ENCODE measurements at places on chromosomes 5 and 9. TPM values are rescaled to one million over a fixed set of nuclear protein-coding genes. Genes with fewer than 3 reads are reported as not detected.

- peak; percentile 5 for DNase-seq
Observed at GRCh38 chr9:90991953-90992352, 190.3 kb downstream of the SYK start.

DNA sequence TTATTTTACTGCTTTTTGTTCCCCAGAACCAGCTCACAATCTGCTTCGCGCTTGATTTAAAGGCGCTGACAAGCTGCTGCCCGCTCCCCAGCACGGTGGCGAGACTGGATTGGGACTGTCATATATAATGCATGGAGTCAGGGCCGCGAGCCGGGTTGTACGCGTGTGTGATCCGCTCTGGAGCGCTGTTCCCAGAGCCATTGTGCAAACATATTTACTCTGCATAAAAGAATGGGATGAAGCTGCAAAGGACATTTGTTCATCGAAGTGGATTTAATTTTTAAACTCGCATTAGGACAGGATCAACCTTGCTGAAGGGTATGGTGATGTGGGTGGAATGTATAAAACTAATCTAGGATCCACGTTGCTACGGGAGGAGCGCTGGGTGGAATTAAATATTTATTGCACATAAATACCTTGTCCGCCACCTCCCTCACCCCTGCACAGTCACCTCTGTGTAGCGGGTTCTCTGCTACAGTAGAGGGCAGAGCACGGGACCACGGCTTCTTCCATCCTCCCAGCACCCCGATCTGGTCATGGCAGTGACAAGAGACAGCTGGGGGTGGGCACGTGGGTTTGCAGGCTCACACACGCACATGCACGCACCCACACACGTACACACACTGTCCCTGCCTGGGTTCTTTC, 18.1 kb upstream of the FCN1 start:
- no peak for DNase-seq

GRCh38 chr9:113963696-113964494, 87.8 kb downstream of the ZNF618 start:
- DNase-seq: no peak

- no peak for DNase-seq
Observed at GRCh38 chr9:109536859-109537258, 38.8 kb upstream of the PTPN3 start.

GRCh38 chr5:107977550-107978071, 306.9 kb upstream of the EFNA5 start:
- DNase-seq: no peak

- DNase-seq: peak; percentile 12
Observed at GRCh38 chr9:111839387-111839786, 44.6 kb upstream of the SHOC1 start.

- no peak for DNase-seq
Observed at GRCh38 chr5:102313912-102314311, 17.8 kb upstream of the SLCO4C1 start.

DNA sequence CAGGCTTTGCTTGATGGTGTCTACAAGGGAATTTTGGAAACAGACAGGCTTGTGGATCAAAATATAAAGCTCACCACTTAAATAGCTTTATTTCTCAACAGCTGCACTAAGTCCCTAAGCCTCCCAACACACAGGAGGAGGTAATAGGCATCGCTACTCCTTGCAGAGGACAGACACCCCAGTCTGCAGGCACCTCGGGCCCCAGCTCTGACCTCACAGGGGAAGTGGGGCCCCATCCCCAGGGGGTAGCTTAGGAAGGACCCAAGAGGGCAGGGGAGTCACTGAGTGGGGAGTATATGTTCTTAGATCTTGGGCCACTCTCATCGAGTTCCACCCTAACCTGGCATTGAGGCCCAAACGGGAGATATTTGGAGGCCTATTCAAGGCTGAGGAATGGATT, 66.7 kb upstream of the XPA start:
- no peak for DNase-seq

DNA sequence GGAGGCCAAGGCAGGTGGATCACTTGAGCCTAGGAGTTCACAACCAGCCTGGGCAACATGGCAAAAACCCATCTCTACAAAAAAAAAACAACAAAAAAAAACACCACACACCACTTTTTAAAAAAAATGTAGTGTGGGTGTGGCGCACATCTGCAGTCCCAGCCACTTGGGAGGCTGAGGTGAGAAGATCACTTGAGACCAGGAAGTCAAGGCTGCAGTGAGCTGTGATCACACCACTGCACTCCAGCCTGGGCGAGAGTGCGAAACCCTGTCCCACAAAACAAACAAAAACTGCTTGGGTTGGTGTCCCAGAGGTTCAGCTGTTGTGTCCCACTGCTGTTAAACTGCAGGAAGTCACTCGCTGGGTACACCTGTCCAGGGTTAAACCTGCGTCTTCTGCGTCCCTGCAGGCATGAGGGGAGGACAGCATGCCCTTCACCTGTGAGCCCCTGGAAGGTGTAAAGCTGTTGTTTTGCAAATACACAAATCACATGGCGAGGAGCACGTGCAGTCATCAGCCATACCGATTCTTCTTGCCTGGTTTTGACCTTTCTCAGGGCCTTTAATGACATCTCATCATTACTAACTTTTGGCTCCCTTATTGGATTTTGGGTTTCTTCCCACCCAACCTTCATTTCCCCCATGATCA, 29.3 kb upstream of the CLPTM1L start:
- no peak for DNase-seq

GRCh38 chr9:127931092-127931881, 710 bp upstream of the PIP5KL1 start:
- peak; percentile 50 for DNase-seq

- no peak for DNase-seq
Observed at GRCh38 chr9:115401756-115402327, 283.9 kb upstream of the TNC start.

- DNase-seq: peak; percentile 49
Observed at GRCh38 chr5:73625944-73626811, at the start of gene ARHGEF28. ARHGEF28 (plus strand) TSS chr5:73626196; CDS start chr5:73684852, 58,656 bp downstream.

DNA sequence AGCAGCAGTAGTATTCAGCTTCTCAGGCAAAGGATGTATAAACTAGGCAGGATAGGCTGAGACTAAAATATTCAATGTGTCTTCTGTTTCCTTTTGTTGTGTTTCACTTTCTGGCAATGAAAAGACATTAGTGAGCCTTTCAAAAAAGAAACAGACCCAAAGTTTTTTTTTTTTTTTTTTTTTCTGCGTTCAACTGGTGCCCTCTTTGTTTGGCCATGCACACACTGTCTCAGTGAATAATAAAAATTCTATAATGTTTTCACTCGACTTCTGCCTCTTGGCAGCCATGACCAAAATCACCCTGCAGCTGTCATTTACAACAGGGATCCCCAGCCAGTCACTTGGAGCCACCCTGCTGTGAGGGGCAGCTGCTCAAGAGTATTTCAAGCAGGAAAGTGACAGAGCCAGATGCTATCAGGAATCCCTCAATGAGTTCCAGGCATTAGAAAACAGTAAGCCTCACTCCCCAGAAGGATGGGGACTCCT, 44.0 kb upstream of the MAN2A1 start:
- DNase-seq: no peak

DNA sequence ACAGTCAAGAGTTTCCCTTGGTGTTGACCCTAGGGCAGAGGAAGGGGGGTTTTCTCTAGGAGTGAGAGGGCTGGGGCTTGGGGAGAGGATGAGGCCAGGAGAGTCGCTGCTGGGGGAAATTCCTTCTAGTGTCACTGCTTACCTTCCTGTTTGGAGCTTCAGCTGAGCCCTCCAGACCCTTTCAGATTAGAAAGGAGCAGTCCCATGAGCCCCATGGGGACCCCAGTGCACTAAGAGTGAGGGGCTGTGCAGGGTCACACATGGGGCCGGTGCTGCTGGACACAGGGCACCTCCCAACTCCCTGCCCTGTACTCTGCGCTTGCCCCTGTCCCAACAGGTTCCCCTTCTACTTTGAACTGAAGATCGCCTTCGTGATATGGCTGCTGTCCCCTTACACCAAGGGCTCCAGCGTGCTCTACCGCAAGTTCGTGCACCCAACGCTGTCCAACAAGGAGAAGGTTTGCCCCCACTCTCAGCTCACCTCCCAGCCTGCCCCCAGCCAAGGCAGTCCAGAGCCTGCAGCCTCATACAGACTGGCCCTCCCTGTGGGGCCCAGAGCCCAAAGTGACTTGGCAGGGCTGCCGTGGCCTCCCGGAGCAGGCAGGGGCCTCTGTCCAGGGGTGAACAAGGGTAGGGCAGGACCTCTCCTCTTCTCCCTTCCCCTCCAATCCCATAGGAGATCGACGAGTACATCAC, 5.4 kb downstream of the REEP2 start:
- no peak for DNase-seq

DNA sequence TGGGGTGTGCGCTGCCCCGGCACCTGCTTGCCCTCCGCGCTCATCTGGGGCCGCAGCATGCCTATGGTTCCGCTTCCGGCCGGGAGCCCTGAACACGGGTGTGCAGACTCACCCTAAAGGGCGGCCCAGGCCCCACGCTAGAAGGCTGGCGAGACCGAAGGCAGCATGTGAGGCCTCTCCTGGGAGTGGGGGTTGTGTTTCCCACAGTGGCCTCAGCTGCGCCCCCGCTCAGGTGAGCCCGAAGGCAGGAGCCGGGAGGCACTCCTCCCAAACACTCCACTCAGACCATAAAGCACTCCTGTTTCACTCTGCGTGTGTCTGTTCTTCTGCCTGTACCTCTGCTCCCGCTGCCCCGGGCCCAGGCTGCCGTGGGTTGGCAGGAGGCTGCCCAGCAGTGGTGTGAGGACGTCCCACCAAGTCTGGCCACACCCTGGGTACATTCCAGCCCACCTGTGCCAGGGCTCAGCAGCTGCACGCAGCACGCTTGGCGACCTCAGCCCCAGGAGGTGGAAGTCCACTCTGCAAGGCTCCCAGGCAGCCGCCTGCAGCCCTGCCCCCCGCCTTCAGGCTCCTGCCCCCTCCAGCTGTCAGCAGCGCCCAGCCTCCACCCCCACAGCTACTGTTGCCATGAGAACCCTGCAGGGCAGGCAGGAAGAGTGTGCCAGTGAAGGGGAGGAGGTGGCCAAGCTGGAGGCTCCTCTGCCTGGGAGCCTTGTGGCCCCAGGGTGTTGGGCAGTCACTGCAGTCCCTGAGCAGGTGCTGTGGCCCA, 1.2 kb upstream of the AJM1 start:
- peak; percentile 73 for DNase-seq

GRCh38 chr9:116318468-116319374, 165.1 kb downstream of the PAPPA start:
- no peak for DNase-seq

DNA sequence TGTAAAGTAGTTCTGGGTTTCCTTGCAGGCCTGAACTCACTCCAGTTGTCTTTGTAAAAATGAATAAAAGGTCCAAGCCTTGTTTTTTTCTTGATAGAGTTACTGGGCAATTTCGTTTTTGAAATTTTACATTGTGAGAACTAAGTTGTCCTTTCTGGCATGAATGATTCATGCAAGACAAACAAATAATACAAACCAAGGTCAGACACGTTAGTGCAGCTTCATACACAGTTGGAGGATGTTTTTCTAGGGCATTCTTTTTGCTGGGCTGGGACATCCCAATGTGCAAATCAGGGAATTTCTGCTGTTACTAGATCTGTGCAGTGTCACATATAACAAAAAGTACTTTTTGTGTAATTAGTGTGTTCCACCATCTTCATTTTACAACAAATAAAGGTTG, 96.0 kb downstream of the MEGF10 start:
- peak; percentile 3 for DNase-seq

GRCh38 chr5:78889369-78890140, 95.6 kb downstream of the ARSB start:
- no peak for DNase-seq

GRCh38 chr5:60356745-60357144, 343.2 kb downstream of the DEPDC1B start:
- no peak for DNase-seq

DNA sequence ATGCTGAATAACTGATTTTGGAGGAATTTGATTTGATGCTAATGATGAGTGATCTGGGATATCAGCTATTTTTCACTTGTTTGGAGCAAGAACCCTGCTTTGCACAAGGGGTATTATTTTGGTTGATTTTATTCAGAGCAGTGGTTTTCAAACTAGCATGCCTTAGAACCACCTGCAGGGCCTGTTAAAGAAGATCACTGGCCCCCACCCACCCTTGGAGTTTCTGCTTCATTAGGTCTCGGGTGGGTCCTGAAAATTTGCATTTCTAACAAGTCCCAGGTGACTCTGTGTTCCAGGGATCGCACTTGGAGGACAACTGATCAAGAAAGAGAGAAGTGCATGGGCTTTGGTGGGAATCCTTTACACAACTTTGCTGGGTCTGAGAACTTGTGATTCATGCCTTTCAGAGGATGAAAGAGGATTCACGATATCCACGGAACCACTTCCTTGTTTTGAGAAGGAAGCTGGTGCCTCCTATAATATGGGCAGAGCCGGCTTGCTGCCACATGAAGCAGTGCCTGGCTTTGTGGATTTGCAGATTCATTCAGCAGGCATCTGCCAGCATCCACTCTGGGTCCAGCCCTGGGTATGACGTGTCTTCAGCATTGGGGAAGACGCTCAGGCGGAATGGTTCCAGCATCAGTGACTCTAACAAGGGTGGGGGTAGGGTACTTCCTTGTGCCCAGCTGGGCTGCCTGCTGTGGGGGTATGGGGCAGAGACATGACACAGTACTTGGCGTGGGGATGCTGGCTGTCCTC, 106.6 kb upstream of the PITX1 start:
- DNase-seq: no peak

GRCh38 chr9:126295082-126295477, 31.5 kb upstream of the MVB12B start:
- DNase-seq: no peak

GRCh38 chr5:142171270-142171669, 62.7 kb downstream of the NDFIP1 start:
- DNase-seq: no peak

DNA sequence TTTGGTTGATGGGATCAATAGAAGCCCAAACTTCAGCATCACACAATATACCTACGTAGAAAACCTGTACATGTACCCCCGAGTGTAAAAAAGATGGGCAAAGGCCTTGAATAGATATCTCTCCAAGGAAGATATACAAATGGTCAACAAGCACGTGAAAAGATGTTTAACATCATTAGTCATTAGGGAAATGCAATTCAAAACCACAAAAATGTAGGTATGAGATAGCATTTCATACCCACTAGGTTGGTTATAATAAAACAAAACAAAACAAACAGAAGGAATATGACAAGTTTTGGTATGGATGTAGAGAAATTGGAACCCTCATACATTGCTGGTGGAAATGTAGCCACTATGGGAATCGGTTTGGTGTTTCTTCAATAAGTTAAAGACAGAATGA, 33.1 kb upstream of the PPARGC1B start:
- DNase-seq: no peak

DNA sequence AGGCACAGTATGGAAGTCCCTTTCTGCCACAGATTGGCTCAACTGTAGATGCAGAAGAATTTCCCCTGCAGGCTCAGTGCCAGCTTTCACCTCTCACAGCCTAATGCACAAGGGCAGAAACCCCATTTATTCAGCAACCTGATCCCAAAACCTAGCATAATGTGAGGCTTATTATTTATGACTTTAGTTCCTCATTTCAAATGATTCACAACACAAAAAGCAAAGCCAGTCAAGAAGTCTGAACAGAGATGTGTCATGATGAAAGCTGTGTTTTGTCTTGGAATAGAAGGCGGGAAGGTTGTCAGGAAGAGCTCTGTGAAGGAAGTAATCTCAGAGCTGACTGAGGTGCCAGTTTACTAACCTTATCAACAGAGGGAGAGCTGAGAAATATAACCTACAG, 369.7 kb downstream of the LRRC70 start:
- no peak for DNase-seq

Gene MARVELD2
- polyA plus RNA-seq: 10.7 TPM

Gene PKD2L2
- polyA plus RNA-seq: not detected

Gene CCDC171
- 0.59 TPM for polyA plus RNA-seq

Gene GOLM1
- 0.30 TPM for polyA plus RNA-seq

Gene ERP44
- polyA plus RNA-seq: 8.9 TPM

Gene SERF1A
- 1.4 TPM for polyA plus RNA-seq

Gene ZCCHC7
- polyA plus RNA-seq: 19.3 TPM

Gene PTCH1
- 3.9 TPM for polyA plus RNA-seq

Gene SIT1
- 6.7 TPM for polyA plus RNA-seq

Gene GPR150
- polyA plus RNA-seq: not detected

Gene MPDZ
- polyA plus RNA-seq: 12.1 TPM
